ENCODE measurements at places on chromosomes 16 and 17. TPM values are rescaled to one million over a fixed set of nuclear protein-coding genes. Genes with fewer than 3 reads are reported as not detected.

The SGCA gene
- total RNA-seq = not detected

The SLC12A3 gene
- not detected for total RNA-seq

The KRTAP4-5 gene
- total RNA-seq = not detected

The GALR2 gene
- total RNA-seq = not detected

The EFCAB5 gene
- 0.15 TPM for total RNA-seq

The MBTD1 gene
- 11.7 TPM for total RNA-seq

The FKBP10 gene
- total RNA-seq = 164 TPM

The IL21R gene
- 0.15 TPM for total RNA-seq

The CSH1 gene
- not detected for total RNA-seq

The ICAM2 gene
- 743 TPM for total RNA-seq

The GRAP gene
- 19.0 TPM for total RNA-seq

The TAF1C gene
- 24.3 TPM for total RNA-seq

The SP6 gene
- 0.65 TPM for total RNA-seq

The KRT36 gene
- total RNA-seq = not detected

The TNK1 gene
- total RNA-seq = not detected

The LGALS9B gene
- total RNA-seq = not detected

The CIAO3 gene
- 33.6 TPM for total RNA-seq

The CHST5 gene
- not detected for total RNA-seq

The PNMT gene
- total RNA-seq = not detected

The PIK3R6 gene
- not detected for total RNA-seq

The KIFC3 gene
- total RNA-seq = 43.5 TPM

The CRISPLD2 gene
- total RNA-seq = 0.61 TPM

The TBC1D26 gene
- total RNA-seq = not detected

The FNDC8 gene
- not detected for total RNA-seq

The OR1E2 gene
- total RNA-seq = not detected

The DPEP1 gene
- not detected for total RNA-seq

The OTOP3 gene
- total RNA-seq = not detected

The LRRC45 gene
- 29.8 TPM for total RNA-seq

The STH gene
- not detected for total RNA-seq

The TLCD3B gene
- total RNA-seq = 0.32 TPM

The CLEC16A gene
- total RNA-seq = 13.6 TPM

The OR1D5 gene
- not detected for total RNA-seq

The RASL10B gene
- 0.32 TPM for total RNA-seq

The KRTAP2-3 gene
- total RNA-seq = not detected

The C17orf107 gene
- total RNA-seq = 1.3 TPM

The EEF2K gene
- total RNA-seq = 24.0 TPM

Measured in epithelial cell of umbilical artery (primary cell).